ENCODE measurements at places on chromosomes 13 and 19. TPM values are rescaled to one million over a fixed set of nuclear protein-coding genes. Genes with fewer than 3 reads are reported as not detected.

- peak; percentile 71 for DNase-seq
- H3K4me1 ChIP-seq, result peaks cover 71% of the 10 kb centered on the region
- peak within 1 kb of the TSS; percentile 82 for H3K27ac ChIP-seq
Measured at GRCh38 chr19:41882568-41883462, at the start of gene ARHGEF1. Gene ARHGEF1 (plus strand): TSS chr19:41883184. CDS start chr19:41888083, 4,899 bp downstream.

- H3K4me3 ChIP-seq, result no peak overlapping the region
- H3K27ac ChIP-seq, result no peak overlapping the region
- no peak for DNase-seq
Measured at GRCh38 chr13:42735010-42735409, 46.4 kb upstream of the FAM216B start.

- H3K4me3 ChIP-seq, result no peak overlapping the region
- peaks cover 8% of the 10 kb centered on the region for H3K4me1 ChIP-seq
- H3K36me3 ChIP-seq, result no peaks in the 10 kb centered on the region
- no peak overlapping the region for H3K27ac ChIP-seq
- H3K27me3 ChIP-seq, result no peaks in the 10 kb centered on the region
Measured at GRCh38 chr13:106599875-106600797, 32.2 kb upstream of the ARGLU1 start.

DNA sequence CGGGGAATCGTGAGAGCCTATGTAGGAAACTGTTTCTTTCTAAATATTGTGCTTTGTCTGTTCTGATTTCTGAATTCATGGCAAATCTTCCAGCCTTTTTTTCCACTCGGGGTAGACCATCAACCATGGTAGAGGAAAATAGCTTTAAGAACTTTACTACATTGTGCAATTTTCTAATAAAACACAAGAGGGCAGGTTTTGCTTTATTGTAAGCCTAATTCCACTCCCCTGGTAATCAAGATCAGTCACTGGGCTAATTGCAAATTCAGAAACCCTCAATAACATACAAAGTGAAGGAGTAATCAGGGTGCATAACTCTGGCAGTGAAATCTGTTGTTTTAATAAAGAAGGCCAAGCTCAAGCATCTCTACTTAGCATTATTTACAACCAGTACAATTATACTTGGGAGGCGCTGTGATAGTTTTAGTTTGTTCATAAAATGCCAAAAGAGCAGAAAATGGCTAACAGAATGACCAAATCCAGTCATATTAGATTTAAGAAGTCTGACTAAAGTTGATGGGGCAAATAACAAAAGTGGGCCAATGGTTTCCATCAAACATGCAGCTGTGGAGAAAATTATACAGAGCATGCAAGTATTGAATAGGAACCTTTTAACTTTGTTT lies 43.8 kb downstream of the DCT start:
- H3K36me3 ChIP-seq, result no peaks in the 10 kb centered on the region
- H3K4me1 ChIP-seq, result no peaks in the 10 kb centered on the region
- peak; percentile 44 for DNase-seq
- H3K27me3 ChIP-seq, result no peaks in the 10 kb centered on the region
- H3K27ac ChIP-seq, result no peak overlapping the region

DNA sequence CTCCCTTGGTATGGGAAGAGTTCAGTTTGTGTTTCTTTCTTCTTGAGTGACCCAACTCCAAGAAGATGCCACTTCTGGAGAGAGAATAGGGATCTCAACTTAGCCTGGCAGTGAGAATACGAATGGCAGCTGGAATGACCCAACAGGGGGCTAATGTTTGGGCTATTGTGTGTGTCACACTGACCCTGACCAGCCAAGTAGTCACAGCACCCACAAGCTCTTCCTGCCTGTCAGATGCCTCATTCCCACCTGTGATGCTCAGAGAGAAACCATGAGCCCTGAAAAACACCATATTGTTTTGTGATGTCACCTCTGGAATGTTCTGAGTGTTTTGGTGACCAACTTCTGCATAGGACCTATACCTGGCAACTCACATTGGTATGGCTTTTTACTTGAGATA lies at the start of gene CBY2:
CBY2 (plus strand) TSS at position 233 of the 400 bp plus-strand sequence; CDS start at position 304, 71 bp downstream.
- H3K4me1 ChIP-seq, result no peaks in the 10 kb centered on the region
- no peaks in the 10 kb centered on the region for H3K36me3 ChIP-seq
- no peaks in the 10 kb centered on the region for H3K27me3 ChIP-seq
- no peak within 1 kb of the TSS for H3K27ac ChIP-seq
- H3K4me3 ChIP-seq, result no peak within 1 kb of the TSS
- no peak for DNase-seq

- peak; percentile 60 for DNase-seq
- H3K36me3 ChIP-seq, result no peaks in the 10 kb centered on the region
- H3K4me1 ChIP-seq, result peaks cover 93% of the 10 kb centered on the region
- peak overlapping the region; percentile 57 for H3K4me3 ChIP-seq
Measured at GRCh38 chr13:98563071-98563470, 13.8 kb downstream of the STK24 start.

GRCh38 chr19:34692549-34692948 lies 15.1 kb downstream of the ZNF302 start:
- DNase-seq, result no peak
- H3K4me1 ChIP-seq, result no peaks in the 10 kb centered on the region
- no peak overlapping the region for H3K27ac ChIP-seq
- no peak overlapping the region for H3K4me3 ChIP-seq
- H3K36me3 ChIP-seq, result no peaks in the 10 kb centered on the region
- no peaks in the 10 kb centered on the region for H3K27me3 ChIP-seq

GRCh38 chr13:22926748-22927400 lies 253.9 kb upstream of the SGCG start:
- no peak for DNase-seq
- no peaks in the 10 kb centered on the region for H3K27me3 ChIP-seq
- no peak overlapping the region for H3K27ac ChIP-seq
- H3K4me3 ChIP-seq, result no peak overlapping the region

DNA sequence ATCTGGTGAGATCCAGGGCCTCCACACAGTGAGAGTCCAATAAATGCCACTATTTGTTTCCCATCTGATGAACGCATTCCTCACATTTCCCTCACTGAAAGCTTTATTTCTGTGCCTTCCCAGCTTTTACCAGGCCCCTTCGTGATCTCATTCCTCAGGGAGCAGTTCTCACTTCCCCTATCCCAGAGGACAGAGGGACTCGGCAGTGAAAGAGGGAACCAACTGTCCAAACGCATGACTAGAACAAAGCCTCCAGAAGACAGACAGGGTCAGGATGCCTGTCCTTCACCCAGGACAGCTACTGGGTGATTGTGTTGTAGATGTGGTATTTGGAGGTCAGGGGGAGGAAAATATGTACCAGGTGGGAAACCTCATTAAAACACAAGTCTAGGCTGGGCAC lies 2.0 kb upstream of the ZBTB45 start:
- H3K4me1 ChIP-seq, result peaks cover 25% of the 10 kb centered on the region
- H3K27ac ChIP-seq, result no peak overlapping the region
- peaks cover 4% of the 10 kb centered on the region for H3K36me3 ChIP-seq
- no peak overlapping the region for H3K4me3 ChIP-seq
- H3K27me3 ChIP-seq, result no peaks in the 10 kb centered on the region
- DNase-seq, result no peak

DNA sequence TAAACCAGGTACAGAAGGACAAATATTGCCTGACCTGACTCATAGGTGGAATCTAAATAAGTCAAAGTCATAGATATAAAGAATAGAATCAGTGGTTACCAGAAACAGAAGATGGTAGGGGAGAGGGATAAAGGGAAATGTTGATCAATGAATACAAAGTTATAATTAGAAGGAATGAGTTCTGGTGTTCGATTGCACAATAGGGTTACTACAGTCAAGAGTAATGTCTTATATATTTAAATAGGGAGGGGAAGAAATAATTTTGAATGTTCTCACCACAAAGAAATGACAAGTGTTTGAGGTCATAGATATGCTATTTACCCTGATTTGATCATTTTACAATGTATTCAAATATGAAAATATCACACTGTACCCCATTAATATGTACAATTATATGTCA lies 1541.2 kb downstream of the SLITRK1 start:
- DNase-seq, result no peak
- no peak overlapping the region for H3K4me3 ChIP-seq
- no peak overlapping the region for H3K27ac ChIP-seq
- no peaks in the 10 kb centered on the region for H3K27me3 ChIP-seq

DNA sequence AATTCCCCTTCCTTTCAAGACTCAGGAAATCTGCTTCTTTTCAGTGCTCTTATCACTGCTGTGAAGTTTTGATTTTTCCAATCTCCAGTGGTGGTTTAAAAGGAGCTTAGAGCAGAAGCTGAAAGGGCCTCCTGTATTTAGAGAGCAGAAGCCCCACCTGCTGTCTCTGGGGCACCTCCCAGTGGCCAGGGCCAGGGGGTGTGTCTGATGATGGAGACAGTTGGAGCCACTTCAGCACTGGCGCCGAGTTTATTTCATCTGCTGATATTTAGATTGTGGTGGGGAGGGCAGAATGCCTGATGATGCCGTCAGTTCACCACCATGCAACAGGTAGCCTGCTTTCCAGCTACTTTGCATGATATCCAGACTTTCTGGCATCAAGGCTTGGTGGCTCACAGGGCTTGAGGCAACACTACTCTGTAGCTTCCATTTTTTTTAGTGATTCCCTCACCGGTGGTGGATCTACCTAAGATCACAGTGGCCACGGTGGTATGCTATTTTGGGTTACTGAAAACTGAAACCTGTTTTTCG lies 371.9 kb downstream of the KCNRG start:
- H3K27ac ChIP-seq, result no peak overlapping the region
- no peaks in the 10 kb centered on the region for H3K36me3 ChIP-seq
- DNase-seq, result peak; percentile 25
- no peaks in the 10 kb centered on the region for H3K27me3 ChIP-seq

GRCh38 chr19:4521170-4521887 lies 3.0 kb upstream of the PLIN4 start:
- H3K4me1 ChIP-seq, result no peaks in the 10 kb centered on the region
- H3K36me3 ChIP-seq, result no peaks in the 10 kb centered on the region
- no peak overlapping the region for H3K27ac ChIP-seq
- H3K27me3 ChIP-seq, result no peaks in the 10 kb centered on the region
- DNase-seq, result no peak

DNA sequence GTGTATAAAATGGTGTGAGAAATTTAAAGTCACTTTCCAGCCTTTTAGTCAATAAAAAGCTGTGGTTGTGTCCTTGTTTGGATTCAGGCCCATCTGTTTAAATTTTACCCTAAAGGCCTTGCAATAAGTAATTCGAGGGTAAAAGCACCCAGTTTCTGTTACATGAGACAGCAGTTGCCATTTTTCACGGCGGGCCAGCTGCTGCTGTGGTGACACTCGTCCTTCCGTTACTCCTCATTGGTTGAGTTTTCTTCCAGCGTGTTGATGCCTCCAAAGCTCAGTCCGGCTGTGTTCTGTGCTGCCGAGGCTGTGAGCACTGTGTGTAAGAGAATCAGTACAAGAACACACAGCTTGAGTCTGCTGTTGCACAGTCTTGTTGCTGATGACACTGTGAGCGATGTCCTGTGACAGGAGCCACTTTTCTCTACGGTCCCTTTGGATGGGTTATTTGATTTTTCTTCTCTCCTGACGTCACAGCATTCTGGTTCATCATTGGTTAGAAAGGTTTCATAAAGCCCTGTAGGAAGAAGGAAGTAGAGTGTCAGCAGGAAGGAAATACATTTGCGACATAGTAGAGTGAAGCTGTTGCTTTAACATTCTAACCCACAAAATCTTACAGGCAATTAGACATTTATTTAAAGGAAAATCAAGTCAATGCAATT lies 602.5 kb upstream of the ARGLU1 start:
- H3K36me3 ChIP-seq, result no peaks in the 10 kb centered on the region
- DNase-seq, result no peak
- no peaks in the 10 kb centered on the region for H3K4me1 ChIP-seq
- no peak overlapping the region for H3K27ac ChIP-seq

DNA sequence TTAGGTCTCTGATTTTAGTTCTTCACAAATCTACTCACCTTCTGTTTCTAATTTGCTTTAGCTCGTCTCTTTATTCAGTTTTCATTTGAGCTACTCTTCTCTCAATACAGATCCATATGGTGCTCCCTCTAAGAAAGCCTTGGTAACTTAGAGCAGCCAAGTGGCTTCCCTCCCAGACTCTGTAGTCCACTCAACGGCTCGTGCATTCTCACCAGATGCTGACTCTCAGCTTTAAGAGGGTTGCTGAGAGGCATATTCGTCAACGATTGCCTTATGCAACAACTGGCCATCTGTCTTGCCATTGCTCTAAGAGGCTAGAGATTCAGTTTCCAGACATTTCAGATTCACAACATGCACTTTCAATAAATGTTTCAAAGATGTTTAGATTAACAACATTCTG lies 785.8 kb upstream of the SLC10A2 start:
- H3K36me3 ChIP-seq, result no peaks in the 10 kb centered on the region
- H3K27me3 ChIP-seq, result no peaks in the 10 kb centered on the region
- no peak for DNase-seq

DNA sequence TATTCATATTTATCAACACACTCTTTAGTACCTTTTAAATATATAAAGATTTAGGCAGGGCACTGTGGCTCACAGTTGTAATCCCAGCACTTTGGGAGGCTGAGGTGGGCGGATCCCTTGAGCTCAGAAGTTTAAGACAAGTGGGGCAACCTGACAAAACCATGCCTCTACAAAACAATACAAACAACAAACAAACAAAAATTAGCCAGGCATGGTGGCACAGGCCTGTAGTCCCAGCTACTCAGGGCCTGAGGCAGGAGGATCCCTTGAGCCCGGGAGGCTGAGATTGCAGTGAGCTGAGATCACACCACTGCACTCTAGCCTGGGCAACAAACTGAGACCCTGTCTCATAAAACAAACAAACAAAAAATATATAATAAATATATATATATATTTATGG lies 1748.3 kb upstream of the PCDH20 start:
- H3K27ac ChIP-seq, result no peak overlapping the region
- no peak for DNase-seq
- no peaks in the 10 kb centered on the region for H3K36me3 ChIP-seq
- no peak overlapping the region for H3K4me3 ChIP-seq
- H3K4me1 ChIP-seq, result no peaks in the 10 kb centered on the region
- no peaks in the 10 kb centered on the region for H3K27me3 ChIP-seq

Gene PCP2
- total RNA-seq, result 5.7 TPM

Gene KLK11
- not detected for total RNA-seq

Gene ZNF132
- total RNA-seq, result 11.7 TPM

Gene ZNF442
- 3.8 TPM for total RNA-seq

Gene SIAH3
- 1.5 TPM for total RNA-seq

Gene CYP4F22
- total RNA-seq, result 0.61 TPM

Gene ZNF432
- 23.4 TPM for total RNA-seq

Gene ZNF534
- total RNA-seq, result not detected

All from CD4-positive, alpha-beta memory T cell (primary cell).